ENCODE measurements at places on chromosomes 12 and 14. TPM values are rescaled to one million over a fixed set of nuclear protein-coding genes. Genes with fewer than 3 reads are reported as not detected.

DNA sequence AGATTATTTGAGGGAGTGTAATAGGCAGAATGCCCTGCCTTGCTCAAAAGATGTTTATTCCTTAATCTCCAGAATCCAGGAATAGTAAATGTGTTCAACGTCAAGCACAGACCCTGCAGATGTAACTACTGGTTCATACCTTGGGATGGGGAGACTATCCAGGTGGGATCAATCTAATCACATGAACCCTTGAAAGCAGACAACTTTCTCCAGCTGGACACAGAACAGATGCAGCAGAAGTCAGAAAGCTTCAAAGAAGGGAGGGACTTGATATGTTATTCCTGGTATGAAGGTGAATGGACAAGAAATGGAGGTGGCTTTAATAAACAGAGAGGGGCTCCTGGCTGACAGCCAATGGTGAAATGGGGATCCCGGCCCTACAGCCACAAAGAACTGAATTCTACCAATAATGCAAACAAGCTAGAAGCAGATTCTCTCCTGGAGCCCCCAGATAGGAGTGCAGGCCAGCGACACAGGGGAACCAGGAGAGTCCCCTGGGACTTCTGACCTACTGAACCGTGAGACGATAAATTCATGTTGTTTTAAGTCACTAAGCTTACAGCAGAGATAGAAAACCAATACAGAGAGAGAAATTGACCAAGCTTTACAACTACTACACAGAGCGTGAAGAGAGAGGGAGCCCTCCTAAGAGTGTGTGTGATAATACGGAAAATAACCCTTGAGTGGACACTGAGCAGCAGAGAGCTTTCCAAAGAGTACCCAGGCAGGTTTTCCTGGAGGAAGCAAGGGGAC, 133.5 kb upstream of the TMEM132C start:
- no peak for DNase-seq

- DNase-seq, result no peak
These were observed 20.3 kb upstream of the EIF5 start for GRCh38 chr14:103313704-103314103.

DNA sequence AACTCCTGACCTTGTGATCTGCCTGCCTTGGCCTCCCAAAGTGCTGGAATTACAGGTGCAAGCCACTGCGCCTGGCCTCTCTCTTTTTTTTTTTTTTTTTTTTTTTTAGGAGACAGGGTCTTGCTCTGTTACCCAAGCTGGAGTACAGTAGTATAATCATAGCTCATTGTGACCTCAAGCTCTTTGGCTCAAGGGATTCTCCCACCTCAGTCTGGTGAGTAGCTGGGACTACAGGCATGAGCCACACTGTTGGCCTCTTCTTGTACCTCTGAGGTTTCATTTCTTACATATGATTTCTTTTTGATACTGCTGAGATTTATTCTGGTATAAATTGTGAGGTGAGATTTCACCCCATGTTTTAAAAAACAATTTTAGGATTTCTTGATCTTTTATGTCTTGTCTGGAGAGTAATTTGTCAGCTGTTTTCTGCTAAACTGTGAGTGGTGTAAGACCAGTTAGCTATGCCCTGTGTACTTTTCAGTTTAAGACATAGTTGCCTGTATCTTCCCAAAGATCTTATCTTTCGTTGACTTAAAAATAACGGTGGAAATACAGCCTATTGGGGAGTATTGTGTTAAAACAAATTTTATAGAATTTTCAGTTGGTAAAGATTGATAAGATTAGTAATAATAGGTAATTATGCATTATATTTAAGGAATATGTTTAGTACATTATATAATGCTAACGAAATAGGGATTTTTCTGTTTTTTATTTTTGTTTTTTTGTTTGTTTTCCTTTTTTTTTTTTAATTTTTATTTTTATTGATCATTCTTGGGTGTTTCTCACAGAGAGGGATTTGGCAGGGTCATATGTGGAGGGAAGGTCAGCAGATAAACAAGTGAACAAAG, 31.7 kb downstream of the WDR20 start:
- no peak for DNase-seq

Gene REP15
- 0.66 TPM for total RNA-seq

GRCh38 chr12:10957741-10958140, 18.7 kb upstream of the TAS2R14 start:
- DNase-seq, result no peak

- DNase-seq, result no peak
These were observed 143.0 kb downstream of the AKAP6 start for GRCh38 chr14:32472076-32472475.

Gene SLC6A13
- not detected for total RNA-seq

Gene KRT75
- total RNA-seq, result not detected

DNA sequence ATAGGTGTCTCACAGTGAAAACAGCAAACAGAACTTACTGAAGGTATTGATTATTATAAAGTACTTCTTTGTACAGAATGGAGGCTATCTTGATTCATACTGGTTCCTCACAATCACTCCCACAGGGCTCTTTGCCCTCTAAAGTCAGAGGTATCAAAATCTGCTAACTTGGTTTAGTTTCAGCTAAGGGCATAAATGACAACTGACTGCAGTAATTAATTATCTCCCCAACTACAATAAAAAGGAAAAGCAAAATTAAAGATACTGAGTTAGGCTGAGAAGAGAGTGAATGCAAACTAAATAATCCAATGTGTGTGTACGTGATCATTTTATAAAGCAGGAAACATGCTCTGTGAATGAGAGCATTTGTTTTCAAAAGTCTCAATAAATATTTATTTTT, 338.7 kb downstream of the ACSS3 start:
- DNase-seq, result no peak

DNA sequence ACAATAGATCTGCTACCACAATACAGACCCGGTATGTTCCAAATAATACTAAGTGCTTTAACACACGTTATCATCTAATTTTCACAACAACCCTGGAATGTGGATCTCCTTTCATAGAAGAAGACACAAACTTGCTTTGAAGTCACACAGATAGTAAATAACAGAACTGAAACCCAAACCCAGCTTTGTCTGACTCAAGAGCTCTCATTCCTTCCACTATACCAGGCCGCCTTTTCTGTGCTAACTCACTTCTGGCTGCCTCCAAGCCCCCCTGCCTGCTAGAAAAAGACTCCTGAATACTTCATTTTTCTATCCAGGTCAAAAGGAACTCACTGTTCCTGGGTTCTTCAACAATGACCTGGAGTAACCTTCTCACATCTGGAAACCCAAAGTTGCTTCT, 37.8 kb downstream of the PRPF40B start:
- no peak for DNase-seq

- peak; percentile 86 for DNase-seq
These were observed 25.6 kb upstream of the DBX2 start for GRCh38 chr12:45076417-45077026.

DNA sequence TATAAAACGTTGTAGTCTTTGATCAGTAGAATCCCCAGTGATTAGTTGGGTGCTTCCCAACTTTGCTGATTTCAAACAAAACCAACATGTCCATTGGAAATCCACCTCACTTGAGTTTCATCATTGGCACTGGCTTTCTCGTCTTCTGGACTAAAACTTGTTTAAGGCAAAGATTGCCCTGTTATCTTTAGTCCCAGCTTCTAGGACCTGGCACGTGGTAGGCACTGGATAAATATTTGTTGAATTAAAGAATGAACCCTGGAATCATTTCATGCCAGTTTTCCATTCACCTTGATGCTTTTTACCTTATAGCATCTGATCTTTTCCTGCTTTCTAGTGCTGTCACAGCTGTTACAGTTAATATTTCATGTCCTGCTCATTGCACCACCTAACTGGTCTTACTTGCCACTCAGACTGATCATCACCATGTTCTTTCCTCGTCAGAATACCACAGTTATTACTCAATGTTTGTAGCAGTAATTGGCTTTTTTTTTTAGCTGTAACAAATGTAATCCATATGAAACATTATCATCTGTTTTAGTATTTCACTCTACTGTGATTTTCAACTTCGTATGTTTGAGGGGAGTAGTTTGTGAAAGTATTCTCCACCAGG, 7.3 kb upstream of the C12orf50 start:
- no peak for DNase-seq

DNA sequence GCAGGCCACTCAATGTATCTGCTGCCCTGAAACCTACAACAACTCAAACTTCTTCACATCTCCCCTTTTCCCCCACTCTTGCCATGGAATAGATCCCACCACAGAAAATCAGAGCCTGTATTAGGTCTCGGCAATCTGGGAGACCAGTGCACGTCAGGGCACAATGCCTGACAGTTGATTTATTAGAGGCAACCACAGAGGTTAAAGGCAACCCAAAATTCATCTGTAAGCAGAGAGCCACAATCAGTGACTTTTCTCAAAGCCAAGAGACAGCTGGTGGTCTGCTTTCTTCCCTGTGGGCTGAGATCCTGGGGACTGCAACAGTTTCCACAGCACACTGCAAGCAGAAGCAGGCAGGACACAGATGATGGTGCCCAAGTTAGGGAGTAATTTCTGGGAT, 169.0 kb upstream of the NTF3 start:
- no peak for DNase-seq

Gene SERPINA1
- total RNA-seq, result not detected

Gene TEAD4
- 137 TPM for total RNA-seq

- DNase-seq, result no peak
These were observed 117.6 kb upstream of the RASSF8 start for GRCh38 chr12:25840678-25841465.

Gene GLS2
- 24.5 TPM for total RNA-seq

DNA sequence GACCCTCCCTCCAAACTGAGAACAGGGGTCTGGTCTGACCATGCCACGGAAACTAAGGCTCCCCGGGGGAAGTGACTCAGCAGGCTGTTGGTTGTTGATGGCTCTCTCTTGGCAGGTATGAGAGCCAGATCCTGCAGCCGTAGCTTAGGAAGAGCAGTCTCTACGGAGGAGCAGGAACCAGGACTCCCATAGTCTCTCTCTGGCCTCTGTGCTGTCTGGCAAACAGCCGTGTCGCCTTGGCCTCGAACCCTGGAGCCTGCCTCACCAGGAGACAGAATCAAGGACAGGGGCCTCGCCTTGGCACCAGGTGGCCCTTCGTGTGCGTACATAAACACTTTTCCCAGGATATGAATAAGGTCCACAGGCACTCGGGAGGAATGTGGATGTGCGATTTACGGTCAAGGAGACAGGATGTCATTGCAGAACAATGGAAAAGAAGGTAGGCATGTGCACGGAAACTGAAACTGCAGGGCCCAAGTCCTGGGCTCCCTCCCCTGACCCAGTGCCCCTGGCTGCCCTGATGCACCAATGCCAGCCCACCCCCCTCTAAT, 7.9 kb downstream of the VWF start:
- no peak for DNase-seq

Gene DEPDC4
- total RNA-seq, result 2.5 TPM

DNA sequence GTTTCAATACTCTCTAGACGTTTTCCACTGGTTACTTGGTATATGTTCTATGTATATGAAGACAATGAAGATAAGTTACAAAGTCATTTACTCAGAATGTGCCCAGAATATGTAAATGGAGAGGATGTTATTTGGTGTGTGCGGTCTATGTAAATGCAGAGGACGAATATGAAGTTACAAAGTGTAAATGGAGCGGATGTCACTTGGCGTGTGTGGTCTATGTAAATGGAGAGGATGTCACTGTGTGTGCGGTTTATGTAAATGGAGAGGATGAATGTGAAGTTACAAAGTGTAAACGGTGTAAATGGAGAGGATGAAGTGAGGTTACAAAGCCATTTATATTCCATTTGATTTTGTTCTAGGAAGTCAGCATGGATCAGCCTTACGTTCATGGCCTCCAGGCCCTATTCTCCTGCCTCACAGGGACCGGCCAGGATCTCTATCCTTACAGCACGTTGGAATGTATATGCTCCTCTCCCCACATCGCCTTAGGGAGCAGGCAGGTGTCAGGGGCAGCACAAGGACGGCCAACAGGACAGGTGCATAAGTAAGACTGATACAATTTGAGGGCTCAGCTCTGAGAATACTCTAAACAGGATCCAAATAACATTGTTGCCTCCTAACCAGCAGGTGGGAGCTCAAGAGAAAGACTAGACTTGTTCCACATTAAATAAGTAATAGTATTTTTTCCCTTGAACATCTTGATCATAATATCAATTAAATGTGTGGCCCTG, 42.4 kb downstream of the GLRX5 start:
- no peak for DNase-seq

DNA sequence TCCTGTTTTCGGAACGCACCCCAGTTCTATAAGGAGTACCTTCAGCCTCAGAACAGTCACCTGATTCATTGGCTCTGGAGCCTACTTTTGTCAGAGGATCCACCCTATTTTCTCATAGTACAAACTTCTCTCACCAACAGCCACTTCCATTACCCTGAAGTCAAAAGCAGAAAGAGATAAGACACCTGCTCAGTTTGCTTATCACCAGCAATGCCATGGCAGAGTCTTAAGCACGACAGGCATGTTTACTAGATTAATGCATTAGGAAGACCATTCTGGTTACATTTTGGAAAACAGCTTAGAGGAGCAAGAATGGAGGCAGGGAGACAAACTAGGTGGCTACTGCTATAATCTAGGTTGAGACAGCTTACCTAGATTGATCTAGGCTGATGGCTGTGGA, 67.7 kb downstream of the GXYLT1 start:
- DNase-seq, result no peak

- DNase-seq, result no peak
These were observed 535.3 kb downstream of the GALC start for GRCh38 chr14:87457720-87458119.

Gene GLI1
- 18.1 TPM for total RNA-seq

DNA sequence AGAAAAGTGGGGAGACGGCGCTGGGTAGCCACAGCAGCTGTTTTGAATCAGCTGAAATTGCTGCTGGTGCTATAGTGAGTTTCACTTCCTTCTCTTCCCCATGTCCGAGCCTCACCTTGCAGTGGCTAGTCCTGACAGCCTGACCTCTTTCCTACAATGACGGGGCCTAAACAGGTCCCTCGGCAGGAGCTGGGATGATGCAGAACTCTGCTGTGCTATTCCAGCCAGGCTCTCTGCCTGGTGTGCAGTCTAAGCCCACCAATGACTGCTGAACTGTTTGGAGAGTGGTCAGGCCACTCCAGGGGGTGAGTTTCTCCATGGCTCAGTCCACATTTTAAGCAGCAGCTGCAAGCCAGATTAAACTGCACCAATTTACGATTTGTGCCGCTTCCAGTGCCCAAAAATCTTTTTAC, 207.3 kb downstream of the TTC7B start:
- no peak for DNase-seq

Gene SSTR1
- 2.3 TPM for total RNA-seq

DNA sequence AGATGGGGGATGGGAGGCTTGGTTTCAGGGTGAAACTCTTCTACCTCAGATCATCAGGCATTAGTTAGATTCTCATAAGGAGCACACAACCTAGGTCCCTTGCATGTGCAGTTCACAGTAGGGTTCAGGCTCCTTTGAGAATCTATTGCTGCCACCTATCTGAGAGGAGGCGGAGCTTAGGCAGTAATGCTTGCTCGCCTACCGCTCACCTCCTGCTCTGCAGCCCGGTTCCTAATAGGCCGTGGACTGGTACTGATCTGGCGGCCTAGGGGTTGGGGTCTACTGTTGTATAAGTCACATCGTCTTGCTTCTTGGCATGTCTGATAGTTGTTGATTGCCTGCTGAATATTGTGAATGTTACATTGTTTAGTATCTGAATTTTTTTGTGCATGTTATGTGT, 12.2 kb downstream of the SCYL2 start:
- peak; percentile 34 for DNase-seq
